Activated naive CD8-positive, alpha-beta T cell treated with anti-CD3 and anti-CD28 coated beads, Interleukin-2, amount 50 U/mL, for 24 hours (primary cell): ENCODE measurements at places on chromosomes 1 and 21.

DNA sequence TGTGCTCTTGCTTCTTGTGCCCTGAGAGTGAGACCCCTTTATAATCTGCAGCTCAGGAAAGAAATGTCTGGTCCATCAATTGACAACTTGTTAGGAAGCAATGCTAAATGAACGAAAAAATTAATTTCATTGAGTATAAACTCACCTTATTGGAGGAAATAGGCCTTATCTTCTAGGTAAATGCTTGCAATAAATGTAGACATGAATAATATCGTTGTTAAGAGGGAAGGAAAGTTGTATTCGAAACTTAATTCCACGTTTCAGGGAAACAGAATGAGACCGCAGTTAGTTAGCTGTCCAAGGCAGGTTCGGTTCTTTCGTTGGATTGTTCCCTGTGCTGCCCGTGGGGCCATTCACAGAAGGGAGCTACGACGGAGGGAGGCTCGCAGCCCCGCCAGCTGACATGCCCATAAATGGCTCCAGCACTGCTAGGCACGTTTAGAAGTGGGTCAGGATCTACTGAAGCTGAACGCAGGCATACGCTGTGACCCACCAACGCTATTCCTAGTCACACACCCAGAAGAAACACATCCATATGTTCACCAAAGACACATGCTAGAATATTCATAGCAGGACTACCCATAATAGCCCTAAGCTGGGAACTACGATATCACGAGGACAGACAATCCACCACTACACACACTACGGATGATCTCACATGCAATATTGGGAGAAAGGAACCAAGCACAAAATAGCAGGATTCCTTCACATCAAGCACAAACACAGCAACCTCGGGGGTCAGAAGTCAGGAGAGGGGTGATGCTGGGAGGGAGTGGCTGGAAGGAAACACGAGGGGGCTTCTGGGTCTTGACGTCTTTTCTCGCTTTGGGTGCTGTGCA, 56.2 kb upstream of the LBR start:
- no peak overlapping the region for H3K4me3 ChIP-seq
- no peaks in the 10 kb centered on the region for H3K36me3 ChIP-seq
- H3K27ac ChIP-seq = no peak overlapping the region
- H3K27me3 ChIP-seq = no peaks in the 10 kb centered on the region
- H3K4me1 ChIP-seq = peaks cover 6% of the 10 kb centered on the region

- H3K4me3 ChIP-seq = no peak overlapping the region
- no peak overlapping the region for H3K27ac ChIP-seq
- H3K27me3 ChIP-seq = no peaks in the 10 kb centered on the region
- DNase-seq = no peak
These were observed 31.9 kb downstream of the MAP10 start for GRCh38 chr1:232837087-232837486.

- no peak for DNase-seq
- H3K27ac ChIP-seq = no peak overlapping the region
- no peaks in the 10 kb centered on the region for H3K27me3 ChIP-seq
These were observed 142.9 kb downstream of the FASLG start for GRCh38 chr1:172801771-172802322.

DNA sequence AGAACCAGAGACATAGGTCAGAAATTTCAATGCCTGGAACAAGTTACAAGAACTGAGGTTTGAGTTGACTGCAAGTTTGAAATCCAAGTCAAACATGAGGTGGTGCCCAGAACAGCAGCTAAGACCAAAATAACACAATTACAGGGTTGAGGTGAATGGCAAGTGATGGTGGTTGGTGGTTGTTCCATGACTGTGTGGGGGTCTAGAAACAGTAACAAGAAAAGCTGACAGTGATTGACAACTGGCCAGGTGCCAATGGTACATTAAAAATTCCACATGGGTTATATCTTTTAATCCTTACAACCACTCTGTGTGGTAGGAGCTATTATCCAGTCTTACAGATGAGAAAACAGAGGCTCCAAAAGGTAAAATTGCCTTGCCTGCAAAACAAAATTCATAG, 32.0 kb downstream of the RIMS3 start:
- no peak overlapping the region for H3K4me3 ChIP-seq
- H3K27ac ChIP-seq = no peak overlapping the region
- peaks cover 1% of the 10 kb centered on the region for H3K36me3 ChIP-seq
- H3K27me3 ChIP-seq = no peaks in the 10 kb centered on the region
- peaks cover 42% of the 10 kb centered on the region for H3K4me1 ChIP-seq

DNA sequence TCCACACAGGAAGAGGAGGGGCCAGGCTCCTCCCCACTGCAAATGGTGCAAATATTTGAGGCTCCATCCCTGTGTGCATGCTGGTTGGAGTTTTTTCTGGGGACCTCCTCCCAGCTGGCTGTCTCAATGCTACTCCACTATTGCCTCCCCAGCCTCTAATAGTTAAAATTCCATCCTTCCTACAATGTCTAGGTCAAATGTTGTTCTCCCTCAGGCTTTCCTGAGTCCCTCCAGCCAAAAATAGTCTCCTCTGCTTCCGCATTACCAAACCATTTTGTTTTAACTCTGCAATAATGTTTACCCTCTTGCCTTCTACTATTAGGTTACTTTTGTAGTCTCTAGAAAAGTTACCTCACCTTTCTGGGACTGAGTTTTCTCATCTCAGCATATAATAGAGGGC, 29.6 kb upstream of the FMO1 start:
- no peak overlapping the region for H3K27ac ChIP-seq
- H3K27me3 ChIP-seq = peaks cover 15% of the 10 kb centered on the region
- no peaks in the 10 kb centered on the region for H3K4me1 ChIP-seq
- H3K36me3 ChIP-seq = no peaks in the 10 kb centered on the region
- no peak for DNase-seq

DNA sequence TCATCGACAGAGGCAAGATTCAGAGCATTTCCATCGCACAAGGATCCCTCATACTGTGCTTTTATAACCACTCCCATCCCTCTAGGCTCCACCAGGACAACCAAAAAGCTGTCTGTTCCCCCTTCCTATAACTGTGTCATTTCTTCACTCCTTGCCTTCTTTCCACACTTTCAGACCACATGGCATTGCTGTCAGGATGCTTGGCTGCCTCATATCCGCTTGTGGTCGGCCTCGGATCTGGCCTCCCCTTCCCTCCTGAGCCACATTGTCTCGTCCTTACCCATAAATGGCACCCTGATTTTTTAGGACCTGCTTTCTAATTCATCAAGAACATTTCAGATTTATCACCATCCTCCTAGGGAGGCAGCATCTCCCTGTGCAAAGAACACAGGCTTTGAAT, 80.5 kb downstream of the HIVEP3 start:
- no peak overlapping the region for H3K27ac ChIP-seq
- DNase-seq = no peak
- no peak overlapping the region for H3K4me3 ChIP-seq
- no peaks in the 10 kb centered on the region for H3K27me3 ChIP-seq

- peaks cover 4% of the 10 kb centered on the region for H3K4me1 ChIP-seq
- H3K4me3 ChIP-seq = no peak overlapping the region
- DNase-seq = no peak
These were observed 80.2 kb upstream of the GREM2 start for GRCh38 chr1:240691909-240692705.

DNA sequence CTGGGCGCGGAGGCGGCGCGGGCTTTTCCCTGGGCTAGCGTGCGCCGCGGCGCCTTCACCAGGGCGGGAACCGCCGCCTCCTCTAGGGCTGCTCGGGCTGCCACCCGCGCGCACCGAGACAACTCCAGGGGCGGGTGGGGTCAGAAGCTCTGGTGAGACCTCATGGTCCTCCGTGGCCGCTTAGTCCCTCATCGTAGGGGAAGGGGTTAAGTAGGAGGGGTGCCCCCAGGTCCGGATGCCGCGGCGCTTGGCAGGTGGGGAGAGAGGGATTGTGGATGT, 559 bp downstream of the SERTAD4 start:
- peaks cover 59% of the 10 kb centered on the region for H3K27me3 ChIP-seq
- H3K27ac ChIP-seq = no peak overlapping the region
- peak overlapping the region; percentile 42 for H3K4me3 ChIP-seq

- H3K27ac ChIP-seq = no peak overlapping the region
- peaks cover 2% of the 10 kb centered on the region for H3K4me1 ChIP-seq
- no peak overlapping the region for H3K4me3 ChIP-seq
- no peaks in the 10 kb centered on the region for H3K36me3 ChIP-seq
These were observed 8.5 kb downstream of the FNDC10 start for GRCh38 chr1:1591452-1591851.

DNA sequence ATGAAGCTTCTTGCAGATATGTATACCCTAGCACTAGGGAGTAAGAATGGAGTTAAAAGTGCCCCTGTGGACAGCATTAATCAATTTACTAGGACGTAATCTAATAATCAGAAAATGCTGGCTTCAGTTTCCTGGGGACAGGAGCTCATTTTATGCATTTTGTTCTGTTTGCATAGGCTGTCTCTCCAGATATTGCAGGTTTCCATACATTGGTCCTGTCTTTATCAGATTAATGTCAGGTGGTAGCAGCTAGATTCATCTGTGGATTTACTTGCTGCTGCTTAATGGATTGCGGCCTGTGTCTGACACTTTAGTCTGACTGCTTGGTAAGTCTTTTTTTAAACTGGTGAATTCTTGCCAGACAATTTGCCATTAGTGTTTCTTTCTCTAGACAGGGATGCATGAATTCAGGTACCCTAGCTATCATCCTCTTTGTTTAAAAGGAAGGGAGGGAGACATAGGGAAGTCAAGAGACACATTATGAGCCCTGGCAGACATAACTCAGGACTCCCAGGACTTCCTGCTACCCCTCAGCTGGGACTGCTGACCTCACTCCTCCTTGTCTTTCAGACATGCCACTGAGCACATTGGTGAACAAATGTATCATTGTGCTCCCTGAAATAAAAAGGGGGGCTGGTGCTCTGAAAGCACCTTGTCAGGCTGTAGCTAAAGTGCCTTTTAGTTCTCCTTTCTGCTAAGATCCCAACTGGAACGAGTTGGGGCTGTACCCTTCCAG, 47.7 kb downstream of the NOS1AP start:
- no peak for DNase-seq
- no peak overlapping the region for H3K27ac ChIP-seq
- H3K36me3 ChIP-seq = no peaks in the 10 kb centered on the region
- no peaks in the 10 kb centered on the region for H3K4me1 ChIP-seq
- H3K4me3 ChIP-seq = no peak overlapping the region
- H3K27me3 ChIP-seq = peaks cover 11% of the 10 kb centered on the region

DNA sequence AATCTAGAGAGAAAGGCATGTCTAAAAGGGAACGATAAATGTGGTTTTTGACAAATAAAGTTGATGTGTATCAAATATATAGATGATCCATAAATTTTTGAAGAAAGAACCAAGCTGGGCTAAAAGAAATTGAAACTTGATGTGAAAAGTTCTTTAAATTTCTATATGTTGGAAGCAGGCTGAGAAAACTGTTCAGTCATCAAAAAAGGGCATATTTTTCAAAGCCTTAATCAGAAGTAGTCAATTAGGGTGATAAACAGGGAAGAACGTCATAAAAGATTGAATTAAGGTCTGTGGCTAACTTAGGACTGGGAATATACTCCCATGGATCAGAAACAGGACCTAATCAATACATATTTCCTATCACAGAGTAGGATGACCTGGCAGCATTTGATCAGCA, 211.4 kb upstream of the ZRANB2 start:
- peaks cover 2% of the 10 kb centered on the region for H3K36me3 ChIP-seq
- H3K27me3 ChIP-seq = no peaks in the 10 kb centered on the region
- no peak overlapping the region for H3K4me3 ChIP-seq
- H3K4me1 ChIP-seq = no peaks in the 10 kb centered on the region
- DNase-seq = no peak

DNA sequence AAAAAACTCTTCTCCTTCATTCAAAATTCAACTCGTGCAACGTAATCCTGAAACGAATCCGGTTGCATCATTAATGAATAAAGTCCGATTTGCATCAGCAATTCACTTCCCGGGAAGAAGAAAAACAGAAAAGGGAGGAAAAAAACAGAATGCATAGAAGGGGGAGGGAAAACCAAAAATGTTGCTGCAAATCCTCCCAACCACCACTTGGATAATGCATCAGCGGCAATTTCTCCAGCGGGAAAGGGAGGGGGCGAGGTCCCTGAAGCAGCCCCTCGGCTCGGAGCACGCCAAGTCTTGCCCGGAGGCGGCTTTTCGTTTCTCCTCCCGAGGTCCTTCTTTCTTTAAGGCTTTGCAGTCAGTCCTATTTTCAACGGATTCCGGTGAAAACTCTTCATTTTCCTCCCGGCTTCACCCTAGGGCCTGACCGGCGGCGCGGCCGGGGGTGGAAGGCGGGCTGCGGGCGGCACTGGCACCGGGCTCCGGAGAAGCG, 723 bp downstream of the CDC42BPA start:
- H3K36me3 ChIP-seq = no peaks in the 10 kb centered on the region
- H3K27me3 ChIP-seq = peaks cover 65% of the 10 kb centered on the region
- peak overlapping the region; percentile 78 for H3K4me3 ChIP-seq
- H3K4me1 ChIP-seq = peaks cover 9% of the 10 kb centered on the region

DNA sequence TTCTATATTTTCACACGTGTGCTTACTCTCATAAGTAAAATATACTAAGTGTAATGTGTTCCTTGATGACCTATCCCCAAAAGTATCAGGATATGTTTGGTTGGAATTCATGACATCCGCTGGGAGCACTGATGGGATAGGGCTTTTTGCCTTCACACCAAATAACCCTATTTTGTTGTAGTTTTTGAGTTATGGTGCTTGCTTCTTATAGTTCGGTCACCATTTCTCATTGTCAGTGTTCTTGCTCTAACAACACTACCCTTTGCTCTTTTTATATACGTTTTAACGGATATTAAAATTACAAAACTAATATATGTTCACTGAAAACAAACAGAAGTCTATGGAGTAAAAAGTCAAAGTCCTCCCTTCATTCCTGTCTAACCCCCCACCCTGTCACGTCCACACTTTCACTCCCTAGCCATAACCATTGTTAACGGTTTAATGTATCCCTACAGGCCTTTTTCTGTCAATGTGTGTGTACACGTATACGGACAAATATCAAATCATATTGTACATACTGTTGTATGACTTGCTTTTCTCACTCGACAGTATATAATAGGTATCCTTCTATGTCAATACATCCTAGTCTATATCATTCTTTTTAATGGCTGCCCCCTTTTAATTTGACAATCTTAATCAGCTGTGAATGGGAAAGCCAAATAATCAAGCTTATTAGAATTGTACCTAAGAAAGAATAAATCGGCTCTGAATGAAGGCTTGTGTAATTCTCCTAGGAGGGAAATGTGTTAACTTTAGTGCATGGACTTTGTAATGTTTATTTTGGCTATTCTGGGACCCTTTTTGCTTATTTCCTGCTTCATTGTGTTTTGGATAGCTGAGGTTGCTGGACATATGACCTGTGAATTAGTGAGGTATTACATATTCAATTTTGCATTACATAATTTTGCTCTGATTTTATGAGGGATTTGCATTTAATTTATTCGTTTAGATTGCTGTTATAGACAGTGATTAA, 3.5 kb upstream of the RNF220 start:
- DNase-seq = no peak
- no peak overlapping the region for H3K27ac ChIP-seq
- H3K27me3 ChIP-seq = peaks cover 70% of the 10 kb centered on the region
